ENCODE measurements at places on chromosomes 5 and 9.

GRCh38 chr5:33441241-33442177, 744 bp downstream of the TARS1 start:
- DNase-seq: peak; percentile 75

- no peak for DNase-seq
These were observed 8.4 kb downstream of the SEMA6A start for GRCh38 chr5:116566251-116566650.

DNA sequence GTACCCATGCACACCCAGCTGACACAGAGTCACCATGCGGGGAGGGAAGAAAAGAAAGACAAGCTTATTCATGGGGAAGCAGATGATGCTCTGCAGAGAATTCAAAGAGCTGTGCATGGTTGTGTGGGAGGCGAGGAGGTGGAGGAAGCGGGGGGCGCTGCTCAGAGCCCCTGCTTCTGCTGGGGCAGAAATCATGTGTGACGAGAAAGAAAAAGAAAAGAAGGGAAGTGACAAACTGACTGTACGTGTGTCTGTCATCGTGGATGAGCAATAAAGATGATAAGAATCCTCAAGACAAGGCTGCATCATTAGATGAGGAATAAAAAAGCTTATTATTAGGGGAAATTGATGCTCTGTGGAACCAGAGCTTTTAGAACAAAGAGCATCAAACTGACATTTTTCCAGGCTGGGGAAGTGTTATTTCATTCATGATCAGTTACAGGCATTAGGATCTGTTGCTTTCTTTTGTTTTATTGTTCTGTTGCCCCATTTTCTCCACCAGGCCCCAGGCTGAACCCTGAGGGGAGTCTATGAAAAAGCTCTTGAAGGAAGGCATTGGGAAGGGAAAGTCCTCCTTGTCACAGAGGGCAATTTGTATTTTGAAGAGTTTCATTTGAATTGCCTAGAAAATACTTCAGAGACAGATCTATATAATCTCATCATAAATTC, 20.3 kb upstream of the SH3RF2 start:
- DNase-seq: no peak

DNA sequence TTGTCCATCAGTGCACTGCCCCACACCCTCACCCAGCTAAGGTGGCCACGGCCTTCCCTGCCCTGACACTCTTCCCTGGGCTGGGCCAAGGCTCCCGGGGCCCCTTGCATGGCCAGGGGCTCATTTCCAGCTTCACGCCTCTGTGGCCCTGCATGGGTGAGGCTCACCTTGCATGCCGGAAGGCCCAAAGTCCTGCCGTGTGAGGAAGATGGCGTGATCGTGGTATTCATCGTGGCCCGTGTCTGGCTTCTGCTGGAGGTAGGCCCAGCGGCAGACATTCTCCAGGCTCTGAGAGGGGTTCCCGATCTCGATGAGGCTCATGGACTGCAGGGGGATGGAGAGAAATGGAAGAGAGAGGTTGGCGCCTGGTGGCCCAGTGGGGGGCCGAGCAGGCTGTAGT, 98.4 kb downstream of the ZNF354C start:
- DNase-seq: no peak

GRCh38 chr9:35729101-35729500, 2.9 kb downstream of the TLN1 start:
- DNase-seq: no peak

GRCh38 chr5:15367489-15367888, 132.5 kb upstream of the FBXL7 start:
- DNase-seq: no peak

GRCh38 chr5:174295702-174296436, 250.4 kb downstream of the NSG2 start:
- no peak for DNase-seq

GRCh38 chr5:90528601-90529193, 687 bp downstream of the LYSMD3 start:
- no peak for DNase-seq

GRCh38 chr5:123659011-123659410, 147.0 kb downstream of the CSNK1G3 start:
- DNase-seq: no peak

GRCh38 chr5:65418661-65419060, 63.1 kb downstream of the ADAMTS6 start:
- DNase-seq: no peak

- DNase-seq: no peak
These were observed 538.2 kb upstream of the ZNF462 start for GRCh38 chr9:106324591-106325280.

- no peak for DNase-seq
These were observed 158.8 kb downstream of the CEP120 start for GRCh38 chr5:123264394-123264793.

GRCh38 chr9:68651280-68651893, 53.7 kb upstream of the PIP5K1B start:
- DNase-seq: no peak

DNA sequence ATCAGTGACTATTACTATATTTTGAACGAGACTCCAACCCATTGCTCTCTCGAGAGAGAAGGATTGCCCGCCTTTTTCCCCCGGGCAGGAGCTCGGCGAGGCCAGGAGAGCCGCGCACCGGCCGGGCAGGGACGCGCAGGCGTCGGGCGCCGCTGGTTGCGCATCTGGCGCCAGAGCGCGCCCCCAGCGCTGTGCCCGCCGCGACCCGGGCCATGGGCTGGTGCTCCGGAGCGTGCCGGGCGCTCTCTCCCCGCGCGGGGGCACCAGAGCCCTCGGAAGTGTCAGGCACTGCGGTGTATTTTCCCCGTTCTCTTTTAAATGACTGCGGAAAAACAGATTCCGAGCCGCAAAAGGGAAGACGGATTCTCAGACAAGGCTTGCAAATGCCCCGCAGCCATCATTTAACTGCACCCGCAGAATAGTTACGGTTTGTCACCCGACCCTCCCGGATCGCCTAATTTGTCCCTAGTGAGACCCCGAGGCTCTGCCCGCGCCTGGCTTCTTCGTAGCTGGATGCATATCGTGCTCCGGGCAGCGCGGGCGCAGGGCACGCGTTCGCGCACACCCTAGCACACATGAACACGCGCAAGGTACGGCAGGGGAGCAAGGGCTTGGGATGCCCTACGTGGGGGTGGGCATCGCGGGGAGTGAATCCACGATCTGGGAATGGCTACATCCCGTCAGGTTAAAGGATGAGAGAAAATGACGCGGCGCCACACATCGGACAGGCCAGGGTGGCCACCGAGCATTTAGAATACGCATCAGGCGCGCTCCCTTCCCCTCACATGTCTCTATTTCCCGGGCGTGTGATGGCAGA, 1.1 kb upstream of the NTRK2 start:
- DNase-seq: no peak

DNA sequence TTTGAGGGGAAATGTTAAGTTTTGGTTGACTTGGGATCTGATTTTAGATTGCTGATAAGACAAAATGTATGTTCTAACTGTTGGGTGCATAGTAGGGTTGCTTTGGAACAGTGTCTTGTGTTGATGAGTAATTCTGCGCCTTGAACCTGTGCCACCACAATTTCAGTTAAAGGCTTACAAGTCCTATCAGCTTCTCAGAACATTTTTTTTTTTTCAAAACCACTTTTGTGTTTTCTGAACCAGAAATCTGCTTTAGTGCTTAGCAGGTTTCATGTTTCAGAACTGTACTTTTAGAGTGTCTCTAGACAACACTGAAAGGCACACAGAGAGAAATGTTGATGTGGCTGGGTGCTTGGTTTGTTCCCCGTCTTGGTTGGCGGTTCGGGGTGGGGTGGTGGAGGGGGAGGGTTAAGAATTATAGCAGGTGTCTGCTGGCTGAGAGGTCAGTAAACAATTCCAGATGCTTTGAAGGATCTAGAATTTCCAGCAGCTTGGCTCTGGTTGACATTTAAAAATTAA, 84.6 kb downstream of the ANKRD55 start:
- no peak for DNase-seq

- DNase-seq: no peak
These were observed 401.1 kb upstream of the TRPC7 start for GRCh38 chr5:136766456-136766855.

GRCh38 chr9:18368206-18368605, 105.7 kb upstream of the ADAMTSL1 start:
- DNase-seq: no peak

GRCh38 chr5:2750758-2751464, 566 bp downstream of the IRX2 start:
- DNase-seq: no peak

GRCh38 chr5:1000329-1000728, 8.3 kb upstream of the NKD2 start:
- DNase-seq: no peak

GRCh38 chr9:89139455-89139854, 39.2 kb downstream of the SHC3 start:
- peak; percentile 44 for DNase-seq

GRCh38 chr9:38373679-38374078, 18.8 kb upstream of the ALDH1B1 start:
- no peak for DNase-seq

- DNase-seq: no peak
These were observed 91.7 kb upstream of the ADAMTSL1 start for GRCh38 chr9:18382243-18382642.

DNA sequence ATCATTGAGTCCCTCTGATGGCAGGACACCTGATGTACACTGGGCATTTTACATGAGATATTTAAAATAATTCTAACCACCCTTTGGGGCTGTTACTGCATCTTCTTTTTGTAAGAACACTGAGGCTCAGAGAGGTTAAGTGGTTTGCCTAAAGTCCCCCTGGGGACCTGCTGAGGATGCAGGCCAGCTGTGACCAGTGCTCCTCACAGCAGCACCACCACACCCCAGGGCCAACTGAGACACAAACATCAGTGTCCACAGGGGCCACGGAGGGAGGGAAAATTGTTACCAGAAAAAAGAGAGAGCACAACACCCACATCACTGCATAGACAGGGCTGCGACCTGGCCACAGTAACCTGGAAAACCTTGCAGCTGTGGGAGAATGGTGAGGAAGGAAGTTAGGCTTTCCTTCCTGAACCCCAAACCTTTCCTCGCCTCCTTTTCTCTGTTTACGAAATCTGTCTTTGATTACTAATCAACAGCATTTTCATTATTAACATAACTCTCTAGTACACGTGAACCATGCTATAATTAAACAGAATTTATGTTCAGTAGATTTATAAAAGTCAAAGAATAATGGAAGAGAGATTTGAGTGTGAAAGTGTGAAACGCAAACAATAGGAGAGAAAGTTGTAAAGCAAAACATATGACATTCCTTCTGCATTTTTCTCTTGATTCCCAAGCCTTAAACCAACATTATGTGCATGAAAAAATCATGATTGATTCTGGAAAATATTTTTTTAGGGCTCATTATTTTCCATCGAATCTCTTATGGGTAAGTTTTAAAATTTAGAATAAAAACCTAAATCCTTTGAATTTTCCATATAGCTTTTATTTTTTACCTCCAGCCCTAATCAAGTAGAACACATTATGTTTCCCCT, 228.1 kb upstream of the DAPK1 start:
- DNase-seq: no peak

GRCh38 chr9:7146582-7146981, 388.8 kb downstream of the KDM4C start:
- no peak for DNase-seq

DNA sequence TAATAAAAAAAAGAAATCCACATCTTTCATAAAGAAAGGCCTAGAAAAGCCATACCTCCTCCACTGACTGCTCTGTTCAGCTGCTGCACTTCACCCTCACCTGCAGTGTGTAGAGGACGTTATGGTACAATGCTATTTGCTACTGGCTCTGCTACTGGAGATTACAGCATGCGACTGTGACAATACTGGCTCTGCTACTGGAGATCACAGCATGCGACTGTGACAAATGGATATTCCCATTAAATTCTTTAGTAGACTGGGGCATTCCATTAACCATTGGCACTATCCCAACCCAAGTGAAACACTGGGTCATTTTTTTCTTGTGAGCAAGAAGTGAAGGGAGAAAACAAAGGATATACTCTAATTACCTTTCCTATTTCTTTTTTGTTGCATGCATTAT, 1063.5 kb upstream of the DMAC1 start:
- peak; percentile 81 for DNase-seq

DNA sequence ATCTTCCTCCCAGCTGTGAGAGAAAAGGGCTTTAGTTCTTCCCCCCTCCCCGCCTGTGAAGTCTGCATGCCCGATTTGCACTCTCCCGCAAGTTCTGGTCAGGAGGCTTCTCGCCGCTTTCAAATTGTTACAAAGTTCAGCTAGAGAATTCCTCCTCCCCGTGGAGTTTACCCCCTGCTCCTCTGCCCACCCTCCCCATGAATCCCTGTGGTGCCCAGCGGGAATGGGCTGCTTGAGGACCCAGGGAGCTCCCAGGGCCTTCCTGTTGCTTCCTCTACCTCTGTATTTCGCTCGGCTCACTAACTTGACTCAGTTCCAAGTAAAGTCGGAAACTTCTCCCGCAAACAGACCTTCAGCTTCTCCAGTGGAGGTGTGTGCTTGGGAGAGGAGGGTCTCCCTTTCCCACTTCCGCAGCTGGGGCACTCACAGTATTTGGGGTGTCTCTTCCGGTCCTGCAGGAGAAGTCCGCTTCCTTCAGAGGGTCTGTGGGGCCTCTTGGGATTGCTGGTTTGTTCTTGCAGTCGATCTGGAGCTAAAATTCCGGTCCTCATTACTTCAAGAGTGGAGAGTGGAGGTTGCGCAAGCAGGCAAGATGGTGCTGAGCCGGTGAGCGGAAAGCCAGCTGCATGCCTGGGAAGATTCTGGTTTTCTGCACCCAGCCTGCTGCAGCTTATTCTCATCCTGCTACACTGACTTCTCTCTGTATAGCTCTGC, 97.8 kb downstream of the ADAMTS12 start:
- no peak for DNase-seq
